ENCODE measurements at places on chromosomes 12 and 14.

- no peak for DNase-seq
Measured at GRCh38 chr12:48247181-48247966, 44.3 kb upstream of the OR10AD1 start.

GRCh38 chr12:82893896-82894295 is 207.2 kb downstream of the TMTC2 start:
- DNase-seq: no peak

DNA sequence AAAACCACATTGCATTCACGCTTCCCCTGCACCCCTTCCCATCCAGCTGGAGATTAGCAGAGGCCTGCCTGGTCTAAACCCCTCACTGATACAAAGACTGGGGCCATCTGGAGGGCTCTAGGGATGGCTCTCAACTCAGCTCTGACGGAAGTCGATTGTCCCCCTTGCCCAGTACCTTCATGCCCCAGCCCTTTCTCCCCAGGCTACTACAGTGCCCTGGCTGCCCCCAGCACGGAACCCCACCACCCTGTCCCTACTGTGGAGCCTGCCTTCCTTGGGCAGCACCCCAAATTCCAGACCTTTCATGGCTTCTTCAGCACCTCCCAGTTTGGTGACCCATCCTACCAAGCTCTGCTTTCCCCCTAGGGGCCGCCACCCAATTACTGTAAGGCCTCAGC is 25.6 kb downstream of the ZFP36L1 start:
- no peak for DNase-seq

- no peak for DNase-seq
Measured at GRCh38 chr12:49198431-49199155, 9.7 kb upstream of the TUBA1A start.

DNA sequence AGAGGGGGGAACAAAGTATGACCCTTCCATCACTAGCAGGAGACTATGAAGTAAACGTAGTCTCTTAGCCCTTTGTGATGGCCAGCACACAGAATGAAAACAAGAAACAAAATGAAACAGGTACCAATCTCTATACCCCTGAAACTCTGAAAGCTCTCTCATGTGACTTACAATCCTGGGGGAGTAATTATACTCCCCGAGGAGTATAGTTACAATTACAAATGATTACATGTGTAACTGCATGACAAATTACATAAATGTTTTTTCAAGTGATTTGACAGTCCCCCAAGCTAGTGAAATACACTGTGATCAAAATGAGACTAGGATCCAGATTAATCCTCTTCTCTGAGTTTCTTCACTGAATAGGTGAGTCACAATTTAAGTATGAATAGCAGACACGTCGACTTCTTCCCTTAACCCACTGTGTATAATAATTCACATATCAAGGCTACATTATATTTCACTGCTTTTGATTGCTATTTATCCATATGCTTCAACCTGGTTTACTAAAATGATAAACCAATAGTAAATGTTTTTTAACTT is 74.0 kb downstream of the SPTSSA start:
- DNase-seq: no peak

- no peak for DNase-seq
Measured at GRCh38 chr14:71371711-71372396, 464.6 kb downstream of the PCNX1 start.

DNA sequence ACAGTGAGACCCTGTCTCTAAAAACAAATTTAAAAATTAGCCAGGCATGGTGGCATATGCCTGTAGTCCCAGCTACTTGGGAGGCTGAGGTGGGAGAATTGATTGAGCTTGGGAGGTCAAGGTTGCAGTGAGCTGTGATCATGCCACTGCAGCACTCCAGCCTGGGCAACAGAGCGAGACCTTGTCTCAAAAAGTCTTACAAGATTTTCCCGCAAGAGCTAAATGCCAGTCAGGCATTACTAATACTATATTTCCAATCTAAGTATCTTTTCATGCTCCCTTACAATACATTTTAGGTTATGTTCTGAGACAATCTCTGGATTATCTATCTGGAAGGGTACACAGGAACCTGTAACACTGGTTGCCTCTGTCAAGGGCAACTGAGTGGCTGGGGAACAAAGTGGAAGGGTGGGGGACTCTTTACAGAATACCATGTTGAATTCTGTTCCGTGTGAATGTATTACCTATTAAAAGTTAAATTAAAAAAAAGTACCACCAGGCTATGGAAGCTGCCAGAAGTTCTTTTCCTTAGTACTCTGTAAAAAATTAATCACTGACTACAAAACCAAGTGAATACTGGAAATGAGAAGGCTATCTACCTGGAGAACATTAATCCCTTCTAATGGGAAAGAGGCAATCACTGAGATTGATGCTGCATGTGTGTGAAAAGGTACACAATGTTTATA is 56.7 kb downstream of the BTBD7 start:
- no peak for DNase-seq

DNA sequence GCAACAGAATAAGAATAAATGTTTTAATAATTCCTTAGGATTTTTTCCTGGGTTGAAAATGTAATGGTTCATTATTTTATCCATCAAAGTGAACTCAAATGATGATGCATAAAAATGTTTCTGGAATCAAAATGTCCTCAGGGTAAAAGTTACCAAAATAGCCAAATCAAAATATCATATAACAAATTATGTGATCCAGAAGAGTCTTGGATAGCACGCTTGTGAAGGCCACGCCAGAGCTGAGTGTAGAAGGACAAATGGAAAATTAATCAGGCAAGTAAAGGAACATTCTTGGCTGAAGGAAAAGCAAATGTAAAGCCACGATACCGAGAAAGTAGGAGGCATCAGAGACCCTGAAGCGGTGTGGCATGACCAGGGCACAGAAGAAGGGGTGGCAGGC is 169.2 kb downstream of the CAPZA3 start:
- DNase-seq: no peak

GRCh38 chr14:62694075-62694474 is 351.2 kb downstream of the KCNH5 start:
- DNase-seq: no peak

DNA sequence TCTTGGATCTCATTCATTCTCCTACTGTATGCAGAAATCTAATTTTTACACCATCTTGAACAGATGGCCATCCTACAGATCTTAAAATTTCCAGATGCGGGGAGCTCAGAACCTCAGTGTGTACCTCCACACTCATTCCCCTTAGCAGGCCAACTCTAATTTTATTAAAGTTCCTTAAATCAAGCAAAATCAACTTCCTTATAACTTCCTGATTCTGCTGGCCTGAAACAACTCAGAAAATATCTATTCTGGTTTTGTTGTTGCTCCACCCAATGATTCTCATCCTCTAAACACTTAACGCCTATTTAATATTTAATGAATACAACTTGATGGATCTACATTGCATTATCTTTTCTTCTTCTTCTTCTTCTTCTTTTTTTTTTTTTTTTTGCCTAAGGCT is 3.1 kb downstream of the EMP1 start:
- DNase-seq: no peak

GRCh38 chr12:43942379-43942778 is 106.5 kb downstream of the TMEM117 start:
- no peak for DNase-seq

- no peak for DNase-seq
Measured at GRCh38 chr14:33848706-33849454, 102.0 kb downstream of the EGLN3 start.

DNA sequence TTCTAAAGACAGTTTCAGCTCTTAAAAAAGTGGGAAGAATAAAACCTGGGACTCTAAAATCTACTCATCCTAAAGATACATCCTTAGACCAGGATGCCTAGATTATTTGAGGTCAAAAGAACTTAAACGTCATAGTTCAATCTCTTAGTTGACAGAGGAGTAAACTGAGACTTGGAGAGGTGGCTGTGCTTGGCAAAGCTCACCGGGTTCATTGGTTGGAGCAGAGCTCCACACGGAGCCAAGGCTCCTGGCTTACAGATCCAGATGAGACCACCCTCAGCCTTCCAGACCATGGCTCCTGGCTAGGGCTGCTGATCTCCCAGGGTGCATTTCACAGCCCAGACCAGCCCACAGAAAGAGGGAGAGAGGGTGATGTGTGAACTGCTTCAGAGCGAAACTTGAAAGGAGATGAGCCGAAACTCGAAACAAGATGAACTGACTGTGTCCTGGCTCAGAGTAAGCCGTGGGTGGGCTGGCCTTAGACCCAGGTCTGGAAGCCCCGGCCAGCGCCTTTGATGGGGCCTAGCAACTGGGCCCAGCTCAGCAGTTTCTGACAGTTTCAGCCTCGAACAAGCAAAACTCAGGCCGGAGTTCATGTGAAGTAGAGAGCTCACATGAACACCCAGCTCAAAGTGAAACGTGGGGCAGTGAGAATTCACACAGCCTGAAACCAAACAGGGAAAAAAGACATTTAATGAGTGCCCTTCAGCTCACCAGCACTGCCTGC is 1044.8 kb downstream of the BCL11B start:
- peak; percentile 83 for DNase-seq

DNA sequence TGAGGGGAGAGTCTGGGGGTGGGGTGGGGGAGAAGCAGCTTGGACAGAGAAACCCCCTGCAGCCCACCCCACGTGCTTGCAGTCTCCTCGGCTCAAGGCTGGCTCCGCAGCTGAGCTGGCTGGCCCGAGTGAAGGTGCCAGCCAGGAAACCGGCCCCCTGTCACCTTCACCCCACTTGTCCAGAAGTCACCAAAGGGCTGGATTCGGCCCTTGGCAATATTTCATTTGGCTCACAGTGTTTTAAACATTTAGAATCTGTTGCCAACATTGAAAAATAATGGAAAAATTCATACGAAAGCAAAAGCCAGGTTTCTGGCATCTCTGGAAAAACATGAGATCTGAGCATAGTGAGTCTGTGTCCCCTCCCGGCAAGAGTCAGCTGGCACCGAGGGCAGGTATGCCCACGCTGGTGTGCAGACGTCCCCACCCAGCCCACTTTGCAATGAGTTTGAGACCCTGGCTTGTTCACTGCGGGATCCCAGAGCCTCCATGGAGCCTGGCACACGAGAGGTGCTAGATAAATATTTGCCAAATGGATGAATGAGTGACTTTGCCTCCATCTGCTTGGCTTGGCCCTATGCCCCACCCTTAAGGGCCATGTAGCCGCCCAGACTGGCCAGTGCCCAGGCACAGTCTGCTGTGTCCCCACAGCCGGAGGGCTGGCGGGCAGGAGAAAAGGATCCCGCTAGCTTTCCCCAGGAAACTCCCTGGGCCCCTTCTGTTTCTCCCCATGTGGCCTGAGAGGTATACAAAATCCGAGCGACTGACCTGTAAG is 18.2 kb downstream of the MSI1 start:
- no peak for DNase-seq

- no peak for DNase-seq
Measured at GRCh38 chr12:14893506-14894250, 8.0 kb upstream of the MGP start.

DNA sequence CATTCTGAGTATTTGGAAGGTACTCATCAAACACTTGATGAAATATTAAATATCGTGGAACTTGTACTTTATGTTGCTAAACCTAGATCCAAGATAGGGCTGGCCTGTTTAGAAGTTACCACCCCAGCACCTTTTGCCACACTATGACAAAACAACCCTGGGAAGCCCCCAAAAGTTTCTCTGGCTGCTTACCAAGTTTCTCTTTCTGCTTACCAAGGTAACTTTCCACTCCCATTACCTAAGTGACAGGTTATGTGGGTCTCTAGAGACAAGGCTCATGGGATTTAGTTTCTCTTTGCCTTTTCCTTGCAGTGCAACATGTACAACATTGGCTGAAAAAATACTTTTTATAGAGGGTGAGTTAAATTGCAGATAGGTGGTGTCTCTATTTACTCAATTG is 28.9 kb upstream of the PPM1A start:
- peak; percentile 13 for DNase-seq

DNA sequence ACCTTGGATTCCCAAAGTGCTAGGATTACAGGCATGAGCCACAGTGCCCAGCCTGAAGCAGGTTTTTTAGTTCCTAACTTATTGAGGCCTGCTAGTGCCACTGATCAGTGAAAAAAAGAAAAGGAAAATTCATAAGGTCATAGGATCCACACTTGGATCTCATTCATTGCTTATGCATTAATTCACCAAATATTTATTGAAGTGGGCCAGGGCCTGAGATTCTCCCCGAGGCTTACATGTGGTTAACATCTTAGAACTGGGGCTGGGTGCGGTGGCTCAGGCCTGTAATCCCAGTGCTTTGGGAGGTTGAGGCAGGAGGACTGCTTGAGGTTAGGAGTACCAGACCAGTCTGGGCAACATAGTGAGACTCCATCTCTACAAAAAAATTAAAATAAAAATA is 29.5 kb upstream of the MAP1LC3B2 start:
- no peak for DNase-seq

- no peak for DNase-seq
Measured at GRCh38 chr12:11133816-11134215, 628 bp downstream of the TAS2R30 start.

- no peak for DNase-seq
Measured at GRCh38 chr12:111458546-111459172, 52.9 kb downstream of the SH2B3 start.

DNA sequence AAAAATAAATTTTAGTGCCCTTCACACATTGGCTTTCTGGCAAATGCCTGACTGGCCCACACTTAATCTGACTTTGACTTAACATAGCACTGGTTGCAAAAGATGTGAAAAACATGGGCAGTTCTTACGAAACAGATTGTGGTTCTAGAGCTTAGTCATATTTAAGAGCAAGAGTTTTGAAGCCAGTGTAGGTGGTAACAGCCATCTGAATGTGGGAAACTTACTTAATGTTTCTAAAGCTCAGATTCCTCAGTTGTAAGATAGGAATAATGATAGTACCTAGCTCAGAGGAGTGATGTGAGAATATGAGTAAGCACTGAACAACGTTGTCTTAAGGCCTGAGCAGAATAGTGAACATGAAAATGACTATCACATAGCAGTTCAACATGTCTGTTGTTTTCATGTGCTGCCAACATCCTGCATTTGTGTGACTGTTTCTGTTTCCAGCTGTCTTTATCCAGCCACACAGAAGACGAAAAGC is 262.7 kb downstream of the SYT1 start:
- no peak for DNase-seq

DNA sequence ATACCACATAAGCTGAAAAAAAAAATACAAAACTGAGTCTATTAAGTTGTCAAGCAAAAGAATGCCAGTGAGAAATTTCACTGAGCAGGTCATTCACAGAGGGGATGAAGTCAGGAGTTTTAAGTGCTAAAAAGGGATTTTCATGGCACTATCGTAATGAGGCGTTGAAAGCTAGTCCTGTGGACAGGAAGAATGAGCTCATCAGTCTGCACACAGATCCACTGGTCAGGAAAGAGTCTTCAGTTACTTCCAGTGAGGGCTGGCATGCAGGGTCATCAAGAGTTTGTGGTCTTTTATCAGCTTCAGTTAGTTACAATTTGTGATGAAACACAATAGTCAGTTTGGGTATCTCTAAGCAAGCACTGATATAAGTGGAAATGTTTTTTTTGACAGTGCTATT is 88.1 kb upstream of the WSCD2 start:
- no peak for DNase-seq

All from T-helper 2 cell (primary cell).